Naive thymus-derived CD8-positive, alpha-beta T cell (primary cell): ENCODE measurements at places on chromosomes 6 and 20. TPM values are rescaled to one million over a fixed set of nuclear protein-coding genes. Genes with fewer than 3 reads are reported as not detected.

Gene SLC52A3
- 0.19 TPM for total RNA-seq

Gene TPBG
- total RNA-seq, result not detected

Gene MICA
- 21.0 TPM for total RNA-seq

Gene SYCP2
- total RNA-seq, result 8.3 TPM

Gene LIN28B
- not detected for total RNA-seq

Gene REV3L
- 36.5 TPM for total RNA-seq

GRCh38 chr6:22596011-22596410 is 26.6 kb downstream of the HDGFL1 start:
- DNase-seq, result no peak
- no peak overlapping the region for H3K27ac ChIP-seq
- no peak overlapping the region for H3K4me3 ChIP-seq

DNA sequence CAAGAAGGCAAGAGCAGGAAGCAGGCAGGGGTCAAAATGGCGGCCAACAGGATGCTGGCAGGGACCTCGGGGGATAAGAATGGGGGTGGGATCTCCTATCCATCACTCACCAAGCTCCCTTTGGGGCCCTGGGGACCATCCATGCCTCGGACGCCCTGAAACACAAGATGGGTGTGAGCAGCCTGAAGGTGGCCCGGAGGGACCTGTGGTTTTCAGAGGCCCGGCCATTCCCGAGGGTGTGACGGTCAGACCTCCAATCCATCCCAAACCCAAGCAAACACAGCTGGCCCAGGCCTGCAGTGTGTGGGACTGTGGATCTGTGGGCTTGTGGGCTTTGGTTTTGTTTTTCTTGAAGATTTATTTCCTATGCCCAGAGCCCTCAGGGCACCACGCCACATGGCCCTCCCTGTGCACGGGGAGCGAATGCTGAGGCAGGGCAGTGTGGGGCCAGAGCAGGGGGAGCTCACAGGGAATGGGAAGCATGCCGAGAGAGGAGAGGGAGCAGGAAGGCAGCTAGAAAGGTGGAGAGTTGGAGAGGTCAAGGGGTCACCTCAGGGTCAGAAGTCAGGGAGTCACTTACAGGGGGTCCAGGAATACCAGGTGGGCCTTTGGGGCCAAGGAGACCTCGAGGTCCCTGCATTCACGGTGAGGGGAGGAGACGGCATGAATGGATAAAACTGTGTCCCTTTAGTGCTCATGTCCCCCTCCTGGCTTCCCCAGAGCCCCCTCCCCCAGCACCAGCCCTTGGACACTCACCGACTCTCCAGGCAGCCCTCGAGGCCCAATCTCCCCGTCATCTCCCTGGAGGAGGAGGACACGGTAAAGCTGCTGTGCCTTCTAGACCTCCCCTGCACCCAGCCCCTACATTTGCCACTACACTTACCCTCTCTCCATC is 14.5 kb downstream of the COL11A2 start:
- DNase-seq, result no peak
- peaks cover 6% of the 10 kb centered on the region for H3K4me1 ChIP-seq
- no peak overlapping the region for H3K4me3 ChIP-seq
- no peak overlapping the region for H3K27ac ChIP-seq

DNA sequence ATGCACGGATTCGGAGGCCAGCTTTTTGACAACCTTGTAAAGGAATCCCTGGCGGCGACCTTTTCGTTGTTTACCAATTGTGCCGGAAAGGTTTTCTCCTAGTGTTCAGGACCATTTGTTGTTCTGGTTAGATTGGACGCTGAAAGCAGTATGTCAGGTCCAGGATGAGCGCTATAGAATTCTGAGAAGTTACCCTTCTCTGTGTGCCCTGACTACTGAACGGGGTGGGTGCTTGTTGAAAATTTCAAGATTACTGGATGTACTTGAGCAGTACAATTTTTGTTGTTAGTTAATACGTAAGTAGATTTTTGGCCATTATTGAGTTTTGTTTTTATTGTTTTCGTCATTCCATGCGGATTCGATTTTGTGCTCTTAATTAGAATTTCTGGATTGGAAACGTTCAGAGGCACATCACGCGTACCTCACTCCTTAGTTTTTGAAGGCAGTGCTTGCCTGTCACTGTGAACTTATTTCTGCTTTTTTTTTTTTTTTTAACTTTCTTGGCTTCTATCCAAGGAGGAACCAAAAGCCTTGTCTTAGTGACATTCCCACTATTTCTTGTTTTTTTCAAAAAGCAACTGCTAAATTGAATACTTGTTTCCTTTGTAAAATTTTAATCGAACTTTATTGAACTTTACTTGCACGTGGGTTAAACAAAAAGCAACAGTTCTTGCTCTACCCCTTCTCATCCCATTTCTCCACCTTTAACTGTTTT is 898 bp downstream of the XRN2 start:
- H3K4me1 ChIP-seq, result peaks cover 49% of the 10 kb centered on the region
- H3K36me3 ChIP-seq, result peaks cover 16% of the 10 kb centered on the region
- peak overlapping the region; percentile 99 for H3K27ac ChIP-seq
- H3K27me3 ChIP-seq, result no peaks in the 10 kb centered on the region
- DNase-seq, result no peak
- H3K4me3 ChIP-seq, result peak overlapping the region; percentile 96

DNA sequence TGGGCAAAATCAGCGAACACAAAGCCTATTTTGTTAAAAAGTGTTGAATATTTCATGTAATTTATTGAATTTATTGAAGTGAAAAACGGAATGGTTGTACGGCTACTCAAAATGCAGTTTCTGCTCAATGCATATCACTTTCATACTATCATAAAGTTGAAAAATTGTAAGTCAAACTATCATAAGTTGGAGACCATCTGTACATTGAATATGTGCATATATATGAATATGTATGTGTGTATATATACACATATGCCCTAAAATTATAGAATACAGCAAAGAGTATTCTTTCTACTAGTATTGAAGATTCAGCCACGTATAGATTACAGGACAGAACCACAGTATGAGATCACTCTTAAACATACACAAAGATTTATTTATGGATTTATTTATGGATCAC is 499.0 kb upstream of the SULF2 start:
- no peaks in the 10 kb centered on the region for H3K4me1 ChIP-seq
- no peak overlapping the region for H3K27ac ChIP-seq
- H3K27me3 ChIP-seq, result peaks cover 15% of the 10 kb centered on the region
- DNase-seq, result no peak
